ENCODE measurements at places on chromosomes 4 and X.

DNA sequence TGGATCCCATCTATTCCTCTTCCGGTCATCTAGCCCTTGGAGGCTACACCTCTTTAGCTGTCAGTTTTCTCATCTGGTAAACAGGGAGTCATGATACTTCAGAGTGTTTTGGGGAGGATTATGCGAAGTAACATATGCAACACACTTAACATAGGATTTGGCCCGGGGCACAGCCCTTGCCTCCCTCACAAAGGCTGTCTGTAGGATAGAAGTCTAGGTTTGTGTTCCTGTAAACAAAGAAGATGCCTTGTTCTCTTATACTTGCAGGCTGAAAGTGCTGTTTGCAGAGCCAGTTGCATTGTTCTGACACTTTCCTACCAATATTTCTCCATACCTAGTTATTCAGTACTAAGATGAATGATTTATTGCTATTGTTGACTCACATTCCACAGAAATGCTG, 2.2 kb upstream of the APELA start:
- DNase-seq, result no peak

DNA sequence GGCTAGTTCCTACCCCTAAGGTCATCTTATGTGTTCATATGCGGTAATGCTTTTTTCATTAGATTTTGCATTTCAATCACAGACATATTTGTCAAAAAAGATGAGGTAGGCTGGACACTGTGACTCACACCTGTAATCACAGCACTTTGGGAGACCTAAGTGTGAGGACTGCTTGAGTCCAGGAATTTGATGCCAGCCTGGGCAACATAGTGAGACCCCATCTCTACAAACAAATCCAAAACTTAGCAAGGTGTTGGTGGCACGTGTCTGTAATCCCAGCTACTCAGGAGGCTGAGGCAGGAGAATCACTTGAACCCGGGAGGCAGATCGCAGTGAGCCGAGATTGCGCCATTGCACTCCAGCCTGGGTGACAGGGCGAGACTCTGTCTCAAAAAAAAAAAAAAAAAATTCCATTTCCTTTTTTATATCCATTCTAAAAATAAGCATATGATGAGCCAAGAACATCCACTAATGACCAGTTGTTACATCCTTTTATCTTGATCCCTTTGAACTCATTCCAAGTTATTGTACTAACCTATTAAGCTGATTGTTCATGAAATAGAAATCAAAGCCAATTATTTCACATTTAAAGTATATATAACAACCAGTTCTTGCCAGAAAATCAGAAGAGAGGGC, 23.4 kb downstream of the PGAM4 start:
- no peak for DNase-seq

- no peak for DNase-seq
Observed at GRCh38 chr4:188573104-188573503, 433.9 kb downstream of the TRIML1 start.

DNA sequence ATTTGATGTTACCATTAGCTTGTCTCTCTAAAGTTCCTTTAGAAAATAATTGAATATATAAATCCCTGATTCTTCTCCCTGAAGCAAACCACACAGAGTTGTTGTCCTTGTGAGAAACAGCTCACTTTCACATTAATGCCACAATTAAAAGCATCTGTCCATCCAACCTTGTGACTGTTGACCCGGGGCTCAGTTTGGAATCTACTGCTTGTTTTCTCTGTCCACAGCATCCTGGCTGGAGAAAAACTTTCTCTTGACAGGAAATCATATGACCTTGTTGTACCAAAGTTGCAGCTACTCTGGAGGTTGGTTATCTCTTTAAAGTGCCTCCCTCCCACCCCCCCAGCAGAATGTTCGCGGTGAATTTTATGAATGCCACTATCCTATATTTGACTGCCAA, 3.1 kb downstream of the PRKG2 start:
- DNase-seq, result no peak

Data from muscle of arm (tissue), 14 donors.